ENCODE measurements at places on chromosomes 13 and 19.

DNA sequence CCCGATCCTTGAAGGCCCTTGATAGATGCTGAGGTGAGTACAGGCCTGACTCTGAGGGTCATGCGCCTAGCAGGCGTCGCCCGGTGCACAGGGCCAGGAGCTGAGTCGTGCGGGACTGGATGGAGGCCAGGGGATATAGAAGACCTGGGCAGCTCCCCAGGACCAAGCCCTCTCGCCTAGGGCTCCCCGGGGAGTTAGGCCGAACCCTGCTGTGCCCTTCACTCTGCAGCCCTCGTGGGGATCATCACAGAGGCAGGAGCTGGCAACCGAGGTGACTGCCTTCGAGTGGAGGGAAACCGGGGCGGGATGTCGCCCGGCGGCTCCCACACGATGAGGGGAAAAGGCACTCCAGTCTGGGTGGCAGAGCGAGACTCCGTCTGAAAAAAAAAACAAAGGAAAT is 11.7 kb downstream of the CSNK1G2 start:
- no peak for DNase-seq

DNA sequence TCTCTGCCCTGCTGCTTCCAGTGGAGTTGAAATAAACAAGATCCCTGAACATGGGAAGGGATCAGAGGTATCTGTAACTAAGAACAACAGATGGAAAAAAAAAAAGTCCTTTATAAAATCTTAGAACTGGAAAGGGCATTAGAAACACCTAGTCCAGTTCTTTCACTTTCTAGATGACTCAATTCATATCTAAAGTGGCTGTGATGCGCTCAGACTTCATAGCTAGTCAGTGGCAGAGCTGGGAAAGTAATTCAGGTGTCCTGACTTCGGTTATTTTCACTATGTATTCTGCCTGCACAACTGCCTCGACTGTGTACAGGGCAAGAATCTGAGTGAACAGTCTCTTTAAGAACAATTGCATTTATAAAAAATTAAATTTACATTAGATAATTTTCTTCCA is 151.8 kb upstream of the TMTC4 start:
- no peak for DNase-seq

DNA sequence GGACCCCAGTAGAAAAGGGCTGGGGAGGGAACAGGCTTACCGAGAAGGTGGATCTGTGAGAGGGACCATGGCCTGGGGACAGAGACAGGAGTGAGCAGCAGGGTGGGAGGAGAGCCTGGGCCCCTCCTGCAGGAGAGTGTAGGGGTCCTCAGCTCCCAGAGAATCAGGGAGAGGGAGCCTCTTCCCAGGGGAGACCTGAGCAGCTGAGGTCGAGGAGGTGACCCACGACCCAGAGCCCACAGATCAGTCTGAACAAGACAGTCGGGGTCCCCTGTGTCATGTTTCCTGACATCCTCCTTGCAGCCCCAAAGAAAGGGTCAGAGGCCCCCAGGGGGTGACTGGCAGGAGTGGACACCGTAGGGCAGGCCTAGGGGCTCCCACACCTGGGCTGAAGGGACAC is 6.7 kb downstream of the CEACAM4 start:
- DNase-seq, result no peak

DNA sequence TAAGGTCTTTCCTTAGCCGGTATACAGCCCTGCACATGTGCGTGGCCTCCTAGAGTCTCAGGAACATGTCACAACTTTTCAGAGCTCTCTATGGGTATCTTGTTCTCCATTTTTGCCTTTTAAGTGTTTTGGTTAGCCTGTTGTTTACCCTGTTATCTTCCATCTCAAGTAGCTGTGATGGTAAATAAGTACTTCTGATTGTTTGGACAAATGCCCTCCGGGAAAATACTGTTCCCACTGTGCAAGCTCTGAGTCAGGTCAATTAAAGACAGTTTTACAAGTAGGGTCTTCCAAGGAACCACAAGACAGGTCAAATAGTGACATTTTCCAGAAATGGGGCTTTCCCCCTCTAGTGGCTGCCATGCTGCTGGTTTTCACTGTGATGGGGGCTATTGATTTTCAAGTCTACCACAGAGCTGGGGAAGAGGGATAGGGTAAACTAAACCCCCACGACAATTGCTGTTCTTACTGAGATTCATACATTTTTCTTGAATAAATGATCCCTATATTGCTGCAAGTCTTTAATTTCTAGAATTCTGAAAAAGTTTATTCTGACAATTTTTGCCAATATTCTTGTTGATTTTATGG is 109.5 kb downstream of the TM9SF2 start:
- no peak for DNase-seq

Measured in suppressor macrophage treated with lipopolysaccharide for 4 hours (primary cell).